A172 (cell line): ENCODE measurements at places on chromosomes 7 and 10.

- peak; percentile 32 for DNase-seq
These were observed 25.1 kb downstream of the CASP7 start for GRCh38 chr10:113704637-113705343.

- peak; percentile 80 for DNase-seq
These were observed 17.3 kb downstream of the MYOF start for GRCh38 chr10:93464776-93465388.

DNA sequence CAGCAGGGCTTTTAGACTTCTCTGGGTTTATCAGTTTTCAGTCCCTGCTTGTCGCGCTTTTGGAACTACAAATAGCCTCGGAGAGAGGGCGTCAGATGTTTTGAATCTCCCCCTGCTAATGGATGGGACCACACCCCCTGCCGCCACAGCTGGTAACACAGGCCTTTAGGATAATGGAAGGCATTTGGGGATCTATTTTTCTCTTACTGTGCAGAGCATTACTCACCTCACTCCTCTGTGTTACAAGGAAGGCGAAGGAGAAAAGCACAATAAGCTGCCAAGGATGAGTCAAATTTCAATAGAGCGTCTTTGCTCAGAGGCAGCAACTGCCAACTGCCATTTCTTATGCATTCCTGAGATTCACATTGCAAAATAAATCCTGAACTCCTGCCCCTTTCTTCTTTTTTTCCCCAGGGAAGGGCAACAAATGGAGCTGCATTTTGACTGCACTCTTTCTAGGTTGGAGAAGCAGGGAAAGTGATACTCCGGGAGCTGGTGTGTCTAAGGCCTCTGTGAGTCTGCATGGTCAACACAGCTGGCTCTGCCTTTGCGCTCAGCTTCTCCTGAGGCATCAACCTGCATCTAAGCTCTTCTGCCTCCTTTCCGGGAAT is 31.5 kb upstream of the SMNDC1 start:
- DNase-seq, result peak; percentile 93

DNA sequence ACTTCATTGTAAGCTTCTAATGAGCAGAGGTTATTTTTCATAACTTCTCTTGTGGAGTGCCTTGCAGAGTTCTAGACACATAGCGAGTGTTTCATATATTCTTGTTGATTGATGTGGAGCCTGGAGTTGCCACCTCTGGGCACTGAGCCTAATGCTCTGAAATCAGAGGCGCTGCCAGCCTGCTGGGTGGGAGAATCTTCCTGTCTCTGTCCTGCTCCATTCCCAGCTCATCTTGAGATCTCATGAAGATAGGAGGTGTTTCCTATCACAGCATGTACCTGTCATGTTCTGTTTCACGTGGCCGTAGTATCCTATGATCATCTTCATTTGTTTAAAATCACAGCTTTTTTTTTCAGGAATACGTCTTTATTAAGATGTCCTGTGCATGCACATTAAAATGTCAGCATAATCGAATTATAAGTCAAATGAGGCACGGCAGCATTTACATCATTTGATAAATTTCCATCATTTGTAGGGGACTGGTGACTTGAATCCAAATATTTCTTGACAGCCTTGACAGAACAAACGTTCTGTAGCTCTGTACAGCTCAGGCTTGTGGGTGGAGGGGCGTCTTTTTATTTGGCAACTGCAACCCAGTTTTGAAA is 393.0 kb downstream of the PHTF2 start:
- no peak for DNase-seq

- peak; percentile 10 for DNase-seq
These were observed 298.3 kb downstream of the RPS24 start for GRCh38 chr10:78332012-78332411.

GRCh38 chr7:9822458-9823290 is 1151.0 kb upstream of the PHF14 start:
- no peak for DNase-seq

GRCh38 chr7:151244196-151244840 is 4.2 kb downstream of the SMARCD3 start:
- peak; percentile 45 for DNase-seq

- no peak for DNase-seq
These were observed 249.9 kb upstream of the ZNF32 start for GRCh38 chr10:43898592-43898991.

DNA sequence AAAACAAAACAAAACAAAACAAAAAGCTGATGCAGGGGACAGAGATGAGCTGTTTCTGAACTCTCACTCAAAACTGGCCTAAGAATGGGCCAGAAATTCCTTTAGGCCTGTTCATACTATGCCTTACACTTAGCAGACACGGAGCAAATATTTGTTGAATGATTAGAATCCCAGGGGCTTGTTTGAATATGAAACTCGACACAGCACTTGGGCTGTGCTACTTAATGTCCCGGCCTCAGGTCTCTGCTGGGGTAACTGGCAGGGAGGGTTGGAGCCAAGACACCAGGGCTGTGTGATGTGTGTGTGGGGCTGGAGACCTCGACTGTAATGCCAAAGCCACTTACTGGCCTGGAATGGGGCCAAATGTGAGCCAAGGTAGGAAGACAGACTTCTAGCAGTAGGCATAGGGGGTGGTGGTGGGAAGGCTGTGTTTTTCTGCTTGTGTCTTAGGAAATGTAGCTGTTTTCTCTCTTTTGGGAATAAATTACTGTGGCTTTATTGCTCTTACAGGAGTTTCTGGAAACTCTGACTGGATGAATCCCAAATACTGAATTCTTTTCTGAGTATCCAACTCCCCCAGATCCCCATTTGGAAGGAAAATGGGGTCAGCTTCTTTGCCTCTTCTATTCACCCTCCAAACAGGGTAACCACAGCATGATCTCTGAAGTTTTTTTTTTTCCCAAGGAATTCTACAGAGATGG is 66.7 kb downstream of the EMX2 start:
- DNase-seq, result peak; percentile 8

DNA sequence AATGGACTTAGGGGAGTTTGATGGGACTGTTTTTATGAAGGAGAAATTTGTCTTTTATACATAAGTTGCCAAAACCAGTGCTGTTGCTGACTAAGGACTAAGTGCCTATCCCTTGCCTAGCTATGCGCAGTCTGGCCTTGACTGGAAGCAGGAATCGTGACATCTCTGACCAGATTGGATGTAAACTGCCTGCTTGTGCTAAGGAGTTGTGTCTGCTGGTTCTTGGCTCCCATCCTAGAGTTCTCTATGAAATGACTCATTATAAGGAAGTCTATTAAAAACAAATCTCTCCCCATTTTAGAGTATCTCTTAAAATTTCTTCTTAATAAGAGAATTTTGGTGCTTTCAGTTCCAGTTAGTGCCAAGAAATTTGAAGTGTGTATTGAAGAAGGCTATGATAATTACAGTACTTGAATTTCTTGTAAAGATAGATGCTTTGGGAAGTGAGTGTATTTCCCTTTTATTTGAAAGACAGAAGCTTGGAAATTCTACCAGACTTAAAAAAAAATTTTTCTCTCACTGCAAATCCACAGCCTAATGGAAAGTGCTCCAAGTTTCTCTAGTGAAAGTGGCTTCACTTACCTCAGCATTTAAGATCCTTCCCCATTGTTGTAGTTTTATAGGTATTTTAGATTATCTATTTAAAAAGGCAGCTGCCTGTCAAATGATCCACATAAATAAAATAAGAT is 77.6 kb downstream of the BICC1 start:
- DNase-seq, result peak; percentile 52

DNA sequence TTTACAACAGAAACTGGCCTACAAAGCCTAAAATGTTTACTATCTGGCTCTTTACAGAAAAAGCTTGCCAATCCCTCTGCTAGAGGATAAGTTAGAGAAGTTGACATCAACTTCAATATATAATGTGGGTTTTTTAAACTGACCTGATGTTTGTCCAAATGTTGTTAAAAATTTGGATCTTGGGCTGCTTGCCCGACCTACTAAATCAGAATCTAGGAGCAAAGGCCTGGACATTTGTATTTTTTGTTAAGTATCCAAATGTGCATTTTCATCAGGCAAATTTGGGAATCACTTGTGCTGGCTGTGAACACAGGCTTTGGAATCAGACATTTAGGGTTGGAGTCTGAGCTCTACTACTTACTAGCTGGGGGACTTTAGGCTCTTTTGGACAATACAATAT is 252.7 kb upstream of the CSTF2T start:
- DNase-seq, result no peak

GRCh38 chr10:102412293-102412692 is 6.3 kb downstream of the PSD start:
- DNase-seq, result no peak

DNA sequence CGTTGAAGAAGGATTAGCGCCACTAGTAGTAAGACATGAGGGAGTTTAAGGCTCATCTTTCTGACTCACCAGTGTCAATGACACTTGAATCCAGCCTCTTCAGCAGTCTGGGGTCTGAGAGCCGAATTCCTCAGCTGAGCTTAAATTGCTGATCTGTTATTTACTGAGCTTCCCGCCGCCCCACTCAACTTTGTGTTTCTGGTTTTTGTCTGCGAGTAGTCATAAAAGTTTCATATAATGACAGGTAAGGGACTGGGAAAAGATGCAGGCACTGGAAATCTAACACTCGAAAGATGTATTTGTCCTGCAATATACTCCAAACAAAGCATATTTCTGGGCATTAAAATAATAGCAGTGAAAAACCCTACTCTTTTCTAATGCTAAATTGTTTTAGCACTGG is 51.2 kb upstream of the RELN start:
- no peak for DNase-seq

- no peak for DNase-seq
These were observed 58.4 kb downstream of the MGMT start for GRCh38 chr10:129525401-129525801.

- DNase-seq, result no peak
These were observed 200.3 kb downstream of the LSM5 start for GRCh38 chr7:32289651-32290414.

DNA sequence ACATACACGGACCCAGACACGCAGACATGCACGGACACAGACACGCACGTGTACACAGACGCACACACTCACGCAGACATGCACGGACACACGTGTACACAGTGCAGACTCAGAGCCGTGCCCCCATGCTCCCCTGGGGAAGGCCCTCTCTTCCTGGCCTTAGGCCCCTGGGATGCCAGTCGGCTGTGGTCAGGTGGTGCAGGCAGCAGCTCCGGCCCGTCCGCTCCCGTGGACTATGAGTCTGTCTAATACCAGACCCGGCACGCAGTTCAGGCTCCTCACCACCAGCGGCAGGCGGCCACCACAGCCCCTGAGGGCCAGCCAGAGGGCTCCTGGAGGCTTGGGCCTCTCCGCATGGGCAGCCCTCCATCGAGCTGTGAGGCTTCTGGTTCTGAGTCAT is 52.0 kb upstream of the NKX6-2 start:
- no peak for DNase-seq

DNA sequence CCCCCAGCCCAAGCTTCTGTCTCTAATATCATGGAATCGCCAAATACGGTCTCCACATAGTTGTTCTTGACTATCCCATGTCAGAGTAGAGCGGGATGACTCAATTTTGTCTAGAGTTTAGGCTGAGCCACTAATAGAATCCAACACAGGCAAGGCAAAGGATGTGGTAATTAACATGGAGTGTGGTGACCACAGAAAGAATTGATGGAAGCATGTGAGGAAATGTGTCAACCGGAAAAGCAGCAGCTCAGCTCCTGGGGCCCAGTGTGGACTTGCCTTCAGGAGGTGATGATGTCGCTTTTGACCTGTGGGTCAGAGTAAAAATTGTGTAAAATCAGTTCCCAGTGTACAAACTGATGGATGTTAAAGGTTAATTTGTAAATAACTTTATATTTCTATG is 139.3 kb upstream of the KLF6 start:
- DNase-seq, result peak; percentile 95

- no peak for DNase-seq
These were observed 265.0 kb upstream of the NPSR1 start for GRCh38 chr7:34392972-34393371.

- DNase-seq, result peak; percentile 93
These were observed 39.2 kb upstream of the PPP1R3C start for GRCh38 chr10:91672021-91672608.

- peak; percentile 62 for DNase-seq
These were observed 241.5 kb upstream of the IGFBP3 start for GRCh38 chr7:46162609-46163008.
